ENCODE measurements at places on chromosomes 6 and 20. TPM values are rescaled to one million over a fixed set of nuclear protein-coding genes. Genes with fewer than 3 reads are reported as not detected.

- no peak for DNase-seq
Observed at GRCh38 chr20:23118766-23119165, 32.6 kb upstream of the CD93 start.

- no peak for DNase-seq
Observed at GRCh38 chr6:35128496-35128895, 12.6 kb downstream of the TCP11 start.

- DNase-seq = no peak
Observed at GRCh38 chr6:157541618-157542413, 160.8 kb downstream of the ZDHHC14 start.

GRCh38 chr20:48629069-48629959 is 198.5 kb downstream of the PREX1 start:
- DNase-seq = no peak

The TNXB gene
- polyA plus RNA-seq = 77.6 TPM

Measured in muscle of arm (tissue), 14 donors.